ENCODE measurements at places on chromosomes 1 and 21.
A peak's percentile ranks its signal among the peaks of the same experiment; 100 is the strongest.

DNA sequence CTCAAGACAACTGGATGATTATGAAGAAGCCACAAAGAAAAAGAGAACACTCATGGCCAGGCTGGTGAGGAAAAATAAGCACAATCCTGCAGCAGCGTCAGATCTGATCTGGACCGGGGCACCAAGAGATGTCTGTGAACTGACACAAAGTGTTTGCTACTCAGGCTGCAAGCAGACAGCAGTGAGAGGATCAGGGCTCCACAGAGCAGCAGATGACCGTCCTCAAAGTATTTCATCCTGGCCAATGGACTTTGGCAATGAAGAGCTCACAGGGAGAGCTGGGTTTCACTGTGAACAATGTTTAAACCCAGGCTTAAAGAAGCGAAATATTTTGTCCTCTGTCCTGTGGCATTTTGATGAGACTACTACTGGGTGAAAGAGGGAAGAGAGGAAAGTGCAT lies 299.2 kb downstream of the GPATCH2 start:
- DNase-seq = no peak

- no peak for DNase-seq
Observed at GRCh38 chr1:165152727-165153126, 203.8 kb downstream of the LMX1A start.

- DNase-seq = no peak
Observed at GRCh38 chr1:114296413-114296812, 142.7 kb upstream of the SYT6 start.

DNA sequence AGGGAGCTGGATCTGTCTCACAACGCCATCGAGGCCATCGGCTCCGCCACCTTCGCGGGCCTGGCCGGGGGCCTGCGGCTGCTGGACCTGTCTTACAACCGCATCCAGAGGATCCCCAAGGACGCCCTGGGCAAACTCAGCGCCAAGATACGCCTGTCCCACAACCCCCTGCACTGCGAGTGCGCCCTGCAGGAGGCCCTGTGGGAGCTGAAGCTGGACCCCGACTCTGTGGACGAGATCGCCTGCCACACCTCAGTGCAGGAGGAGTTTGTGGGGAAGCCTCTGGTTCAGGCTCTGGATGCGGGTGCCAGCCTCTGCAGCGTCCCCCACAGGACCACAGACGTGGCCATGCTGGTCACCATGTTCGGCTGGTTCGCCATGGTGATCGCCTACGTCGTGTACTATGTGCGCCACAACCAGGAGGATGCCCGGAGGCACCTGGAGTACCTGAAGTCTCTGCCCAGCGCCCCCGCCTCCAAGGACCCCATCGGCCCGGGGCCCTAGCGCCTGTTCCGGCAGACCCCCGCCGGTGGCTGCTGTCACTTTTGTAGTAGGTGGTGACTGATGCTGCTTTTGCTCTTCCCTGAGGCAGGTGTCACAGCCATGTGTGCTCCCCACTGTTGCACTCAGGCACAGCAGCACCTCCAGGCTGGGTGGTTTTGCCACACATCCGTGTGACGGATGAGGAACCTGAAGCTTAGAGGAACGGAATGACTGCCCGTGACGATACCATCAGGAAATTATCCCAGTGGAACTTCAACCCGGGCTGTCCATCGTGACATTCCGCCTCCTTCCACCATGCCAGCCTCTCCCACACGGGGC lies 1.8 kb downstream of the LRRC3 start:
- no peak for DNase-seq

DNA sequence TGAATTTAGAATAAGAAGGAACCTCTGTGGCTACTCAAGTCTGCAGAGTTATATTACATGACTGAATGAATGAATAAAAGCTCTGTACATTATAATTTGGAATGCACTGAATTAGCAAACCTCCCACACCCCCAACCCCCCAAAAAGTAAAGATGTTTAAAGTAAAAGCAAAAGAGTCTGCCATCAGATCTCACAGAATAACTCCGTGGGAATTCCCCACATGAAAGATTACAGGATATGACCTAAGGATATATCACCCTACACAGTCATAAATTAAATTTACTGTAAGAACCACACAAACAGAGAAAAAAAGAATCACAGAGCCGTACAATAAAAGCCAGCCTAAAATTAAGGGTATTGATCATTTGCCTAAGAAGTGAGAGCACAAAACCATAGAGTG lies 587.3 kb downstream of the PTPRC start:
- DNase-seq = no peak

DNA sequence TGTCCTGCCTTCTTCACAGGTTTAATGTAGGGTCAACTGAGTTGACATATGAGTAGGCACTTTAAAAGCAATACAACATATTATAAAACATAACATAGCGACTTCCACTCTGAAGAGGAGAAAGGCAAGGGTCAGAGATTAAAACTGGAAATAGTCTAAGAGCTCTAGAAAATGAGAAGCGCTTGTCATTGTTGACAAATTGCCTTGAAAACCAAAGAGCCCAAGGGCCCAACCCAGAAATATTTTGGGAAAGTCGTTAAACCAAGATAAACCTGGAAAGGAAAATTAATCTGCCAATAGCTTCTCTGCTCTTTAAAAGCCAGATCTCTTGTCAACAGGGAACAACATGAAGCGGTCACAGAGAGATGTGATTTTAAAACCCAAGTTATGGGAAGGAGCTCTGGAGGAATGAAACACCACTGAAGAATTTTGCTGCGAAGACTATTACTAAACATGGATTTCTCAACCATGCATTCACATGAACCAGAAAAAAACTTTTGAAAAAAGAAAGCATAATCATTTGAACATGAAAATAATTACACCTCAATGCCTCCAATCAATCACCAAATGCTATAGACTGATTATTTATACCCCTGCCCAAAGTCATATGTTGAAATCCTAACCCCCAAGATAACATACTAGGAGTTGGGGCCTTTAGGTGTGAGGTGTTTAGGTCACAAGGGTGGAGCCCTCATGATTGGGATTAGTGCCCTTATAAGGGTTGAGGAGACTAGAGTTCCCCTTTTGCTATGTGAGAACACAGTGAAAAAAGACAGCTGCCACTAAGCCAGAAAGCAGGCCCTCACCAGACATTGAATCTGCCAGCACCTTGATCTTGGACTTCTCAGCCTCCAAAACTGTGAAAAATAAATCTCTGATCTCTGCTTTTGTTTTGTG lies 33.0 kb upstream of the MTF1 start:
- peak; percentile 7 for DNase-seq

DNA sequence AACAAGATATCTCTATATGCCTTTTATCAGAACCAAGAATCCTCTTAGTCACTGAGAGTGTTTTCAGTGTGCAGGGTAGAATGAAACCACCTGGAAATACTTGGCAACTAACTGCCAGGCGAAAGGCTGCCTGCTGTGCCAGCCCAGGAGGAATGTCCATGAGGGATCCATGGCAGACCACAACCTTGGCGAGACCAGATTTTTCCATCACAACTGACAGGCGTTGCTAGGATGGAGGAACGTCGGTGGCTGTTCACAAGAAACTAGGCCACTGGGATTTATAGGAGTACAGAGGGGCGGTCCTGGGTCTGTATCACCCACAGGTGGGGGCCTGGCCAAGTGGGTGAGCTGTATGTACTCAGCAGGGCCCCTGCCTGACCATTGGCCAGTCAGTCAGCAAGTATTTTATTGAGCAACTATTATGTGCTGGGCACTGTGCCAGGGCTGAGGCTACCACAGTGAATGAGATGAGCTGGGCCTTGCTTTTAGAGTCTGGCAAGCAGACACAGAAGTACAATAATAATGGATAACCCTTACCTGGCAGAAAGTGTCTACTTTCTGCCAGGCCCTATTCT lies 199.4 kb downstream of the FOXD2 start:
- DNase-seq = no peak

DNA sequence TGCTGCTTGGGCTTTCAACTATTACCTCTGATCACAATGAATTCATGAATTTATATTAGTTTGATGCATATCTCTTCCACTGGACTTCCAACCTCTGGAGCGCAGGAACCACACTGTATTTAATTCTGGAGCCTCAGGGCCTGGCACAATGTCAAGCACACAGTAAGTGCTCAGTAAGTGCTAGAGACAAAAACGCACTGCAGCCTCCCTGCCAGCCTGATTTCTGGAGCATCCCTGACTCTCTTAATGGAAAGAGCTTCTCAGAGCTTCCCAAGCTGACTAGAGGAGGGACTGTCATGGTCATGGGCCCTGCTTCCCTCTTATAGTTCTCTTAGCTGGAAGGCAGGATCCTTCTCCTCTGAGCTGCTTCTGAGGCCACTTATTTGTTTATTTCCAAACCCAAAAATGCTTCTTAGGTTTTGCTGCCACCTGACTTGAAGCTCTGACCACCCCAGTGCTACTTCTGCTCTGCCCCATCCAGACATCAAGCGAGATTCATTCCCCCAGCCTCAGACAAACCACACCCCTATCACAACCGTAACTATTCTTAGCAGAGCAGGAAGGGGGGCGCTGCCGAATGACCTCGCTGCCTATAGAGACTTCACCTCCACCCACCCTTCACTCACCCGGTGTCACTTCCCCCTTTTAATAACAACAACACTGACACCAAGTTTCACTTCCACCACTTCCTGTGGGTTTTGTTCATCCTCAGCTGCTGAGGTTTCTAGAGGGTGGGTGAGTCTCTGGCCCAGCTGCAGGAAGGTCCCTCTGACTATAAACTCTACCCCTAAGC lies 33.6 kb downstream of the NUAK2 start:
- no peak for DNase-seq

DNA sequence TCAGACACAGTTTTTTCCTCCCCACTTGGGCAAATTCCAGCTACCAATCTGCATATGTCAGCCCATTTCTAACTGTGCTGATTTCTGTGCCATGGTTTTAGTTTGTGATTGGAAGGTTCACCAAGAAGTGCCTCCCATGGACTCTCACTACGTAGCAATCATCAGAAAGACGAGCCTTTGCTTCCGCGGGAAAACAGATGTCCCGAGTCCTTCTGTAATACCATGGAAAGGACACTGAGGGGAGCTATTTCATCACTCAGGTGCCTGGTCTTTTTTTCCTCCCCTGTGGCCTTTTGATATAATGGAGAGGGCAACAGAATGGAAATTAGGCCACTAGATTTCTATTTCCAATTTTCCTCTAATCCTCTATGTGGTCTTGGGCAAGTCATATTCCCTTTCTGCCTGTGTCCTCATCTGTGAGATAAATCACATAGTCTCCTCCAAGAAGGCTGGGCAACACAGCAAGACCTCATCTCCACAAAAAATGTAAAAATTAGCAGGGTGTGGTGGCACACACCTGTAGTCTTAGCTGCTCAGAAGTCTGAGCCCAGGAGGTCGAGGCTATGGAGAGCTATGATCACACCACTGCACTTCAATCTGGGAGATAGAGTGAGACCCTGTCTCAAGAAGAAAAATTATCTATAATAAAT lies 24.8 kb downstream of the LEMD1 start:
- DNase-seq = peak; percentile 81

DNA sequence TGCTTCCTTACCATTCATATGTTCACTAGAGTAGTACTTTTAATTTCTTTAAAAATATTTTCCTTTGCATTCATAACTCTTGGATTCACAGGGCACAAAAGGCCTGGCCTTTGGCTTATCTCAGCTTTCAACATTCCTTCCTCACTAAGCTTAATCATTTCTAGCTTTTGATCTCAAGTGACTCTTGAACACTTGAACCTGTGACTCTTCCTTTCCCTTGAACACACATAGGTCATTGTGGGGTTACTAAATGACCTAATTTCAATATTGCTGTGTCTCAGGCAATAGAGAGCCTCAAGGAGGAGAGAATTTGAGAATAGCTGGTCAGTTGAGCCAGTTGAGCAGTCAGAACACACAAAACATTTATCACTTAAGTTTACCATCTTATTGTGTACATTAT lies 49.9 kb downstream of the COL11A1 start:
- no peak for DNase-seq

- no peak for DNase-seq
Observed at GRCh38 chr1:78143673-78144072, 97.9 kb downstream of the GIPC2 start.

DNA sequence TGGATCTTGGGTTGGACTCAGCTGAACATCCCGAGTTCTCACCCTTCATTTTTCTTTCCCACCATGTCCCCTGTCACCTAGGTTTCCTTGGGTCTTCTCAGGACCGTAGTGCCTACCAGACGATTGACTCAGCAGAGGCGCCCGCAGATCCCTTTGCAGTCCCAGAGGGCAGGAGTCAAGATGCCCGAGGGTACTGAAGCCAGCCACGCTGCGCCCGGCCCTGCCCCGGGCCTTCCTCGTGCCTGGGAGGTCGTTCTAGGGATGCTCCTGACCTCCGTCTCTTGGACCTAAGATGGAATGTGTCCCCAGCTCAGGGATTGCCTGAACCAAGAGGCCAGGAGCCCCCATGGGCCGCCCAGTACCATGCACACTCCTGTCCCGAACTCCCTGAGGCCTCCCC lies 12.0 kb upstream of the C1orf167 start:
- DNase-seq = no peak

- no peak for DNase-seq
Observed at GRCh38 chr21:34912022-34912945, 136.8 kb downstream of the RUNX1 start.

- DNase-seq = no peak
Observed at GRCh38 chr1:107251839-107252238, 111.0 kb downstream of the NTNG1 start.

GRCh38 chr1:193325042-193325441 lies 138.6 kb upstream of the B3GALT2 start:
- no peak for DNase-seq

- DNase-seq = no peak
Observed at GRCh38 chr1:8969937-8970336, 24.3 kb downstream of the CA6 start.

DNA sequence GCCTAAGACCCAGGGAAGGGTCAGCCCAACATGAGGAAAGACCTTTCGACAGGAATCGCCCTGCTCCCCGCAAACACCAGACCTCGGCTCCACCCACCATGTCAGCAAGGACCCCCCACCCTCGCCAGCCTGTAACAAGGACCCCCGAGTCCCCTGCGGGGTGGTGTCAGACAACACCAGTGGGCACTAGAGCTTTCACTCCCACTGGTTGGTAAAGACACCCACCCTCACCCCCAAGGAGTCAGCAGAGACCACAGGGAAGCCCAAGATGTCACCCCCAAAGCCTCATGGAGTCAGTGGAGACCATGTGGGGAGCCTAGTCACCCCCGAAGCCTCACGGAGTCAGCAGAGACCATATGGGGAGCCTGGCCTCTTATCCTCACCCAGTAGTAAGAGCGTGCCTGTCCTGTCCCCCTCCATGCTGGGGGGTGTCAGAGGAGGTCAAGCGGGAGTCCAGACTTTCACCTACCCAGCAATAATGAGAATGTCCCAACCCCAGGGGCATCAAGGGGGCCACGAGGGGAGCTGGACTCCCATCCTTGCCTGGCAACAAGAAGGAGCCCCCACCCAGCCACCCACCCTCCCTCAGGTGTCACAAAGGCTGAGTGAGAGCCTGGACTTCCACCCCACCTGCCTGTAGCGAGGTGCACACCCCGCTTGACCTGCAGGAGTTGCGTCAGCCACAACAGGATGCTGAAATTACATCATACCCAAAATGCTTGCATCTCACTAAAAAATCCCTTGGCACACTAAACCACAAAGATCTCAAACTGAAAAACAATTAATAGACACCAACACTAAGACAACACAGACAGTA lies 24.8 kb downstream of the SLC19A1 start:
- DNase-seq = no peak

GRCh38 chr1:1118011-1118875 lies 2.4 kb upstream of the C1orf159 start:
- no peak for DNase-seq

GRCh38 chr1:197321811-197322210 lies 53.8 kb downstream of the CRB1 start:
- no peak for DNase-seq

GRCh38 chr21:26168371-26168770 lies 2.2 kb downstream of the APP start:
- no peak for DNase-seq

Measured in NCI-H2227 treated with DMSO at 0.1 percent for 48 hours (cell line).